Right atrium auricular region (tissue), 2 donors: ENCODE measurements at places on chromosomes 4 and X. TPM values are rescaled to one million over a fixed set of nuclear protein-coding genes. Genes with fewer than 3 reads are reported as not detected.

GRCh38 chrX:38868321-38868720 is 67.1 kb downstream of the MID1IP1 start:
- H3K36me3 ChIP-seq: no peaks in the 10 kb centered on the region
- no peak for DNase-seq
- no peaks in the 10 kb centered on the region for H3K4me1 ChIP-seq
- H3K27ac ChIP-seq: peak overlapping the region; percentile 71
- no peak overlapping the region for H3K4me3 ChIP-seq

DNA sequence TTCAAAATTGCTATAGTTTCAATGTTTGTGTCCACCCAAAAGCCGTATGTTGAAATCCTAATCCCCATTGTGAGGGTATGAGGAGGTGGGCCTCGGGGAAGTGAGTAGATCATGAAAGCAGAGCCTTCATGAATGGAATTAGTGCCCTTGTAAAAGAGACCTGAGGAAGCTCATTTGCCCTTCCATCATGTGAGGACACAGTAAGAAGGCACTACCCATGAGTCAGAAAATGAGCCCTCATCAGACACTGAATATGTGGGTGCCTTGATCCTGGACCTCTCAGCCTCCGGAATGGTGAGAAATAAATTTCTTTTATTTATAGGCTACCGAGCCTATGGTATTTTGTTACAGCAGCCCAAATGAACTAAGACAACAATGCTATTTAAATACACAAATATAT is 57.7 kb upstream of the EFHC2 start:
- H3K4me3 ChIP-seq: no peak overlapping the region
- no peaks in the 10 kb centered on the region for H3K27me3 ChIP-seq
- H3K36me3 ChIP-seq: no peaks in the 10 kb centered on the region
- no peaks in the 10 kb centered on the region for H3K4me1 ChIP-seq

GRCh38 chr4:175745329-175745728 is 66.7 kb downstream of the GPM6A start:
- H3K4me3 ChIP-seq: no peak overlapping the region
- no peaks in the 10 kb centered on the region for H3K27me3 ChIP-seq
- H3K27ac ChIP-seq: no peak overlapping the region
- H3K36me3 ChIP-seq: no peaks in the 10 kb centered on the region
- no peaks in the 10 kb centered on the region for H3K4me1 ChIP-seq

DNA sequence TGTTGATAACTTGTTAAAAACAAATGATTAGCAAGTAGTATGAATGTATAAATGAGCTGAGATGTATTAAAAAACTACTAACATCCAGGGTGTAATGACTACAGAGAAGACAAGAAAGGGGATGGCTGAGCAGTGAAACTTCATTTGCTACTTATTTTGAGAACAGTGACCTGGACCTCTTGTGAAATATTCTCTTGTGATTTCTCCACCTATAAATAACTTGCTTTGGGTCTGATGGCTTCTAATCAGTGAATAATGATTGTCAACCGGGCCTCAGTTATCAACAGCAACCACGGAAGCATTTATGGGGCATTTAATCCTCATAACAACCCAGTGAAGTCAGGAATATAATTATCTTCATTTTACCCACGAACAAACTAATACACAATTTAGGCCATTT is 154.2 kb upstream of the HAND2 start:
- no peaks in the 10 kb centered on the region for H3K27me3 ChIP-seq
- no peak for DNase-seq
- peak overlapping the region; percentile 88 for H3K27ac ChIP-seq
- H3K36me3 ChIP-seq: no peaks in the 10 kb centered on the region
- H3K4me1 ChIP-seq: no peaks in the 10 kb centered on the region
- no peak overlapping the region for H3K4me3 ChIP-seq

DNA sequence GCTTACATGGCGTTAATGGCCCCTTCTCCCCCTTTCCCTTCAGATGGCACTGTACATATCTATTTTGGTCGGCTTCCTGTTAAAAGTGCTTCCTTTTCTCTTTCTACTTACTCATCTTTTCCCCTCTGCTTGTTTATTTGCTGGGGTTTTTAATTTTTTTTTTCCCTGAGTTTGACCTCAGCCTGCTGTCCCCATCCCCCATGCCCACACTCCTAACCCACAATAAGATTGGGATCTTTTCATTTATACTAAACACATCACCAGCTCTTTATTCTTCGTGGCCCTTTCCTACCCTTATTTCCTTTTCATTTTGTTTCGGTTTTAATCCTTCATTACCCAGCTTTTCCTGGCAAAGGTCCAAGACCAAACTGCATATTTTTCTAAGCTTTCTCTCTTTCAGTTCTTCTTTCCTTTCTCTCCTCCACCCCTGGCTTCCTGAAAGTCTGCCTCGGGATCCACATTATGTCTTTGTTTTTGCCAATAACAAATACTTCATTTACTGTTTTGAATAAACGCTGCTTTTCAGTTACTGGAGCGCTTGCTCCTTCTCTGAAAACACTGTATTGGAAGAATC is 152.0 kb upstream of the USP9X start:
- peak overlapping the region; percentile 2 for H3K4me3 ChIP-seq
- H3K36me3 ChIP-seq: no peaks in the 10 kb centered on the region
- no peaks in the 10 kb centered on the region for H3K4me1 ChIP-seq
- H3K27me3 ChIP-seq: no peaks in the 10 kb centered on the region
- DNase-seq: no peak
- H3K27ac ChIP-seq: peak overlapping the region; percentile 33

DNA sequence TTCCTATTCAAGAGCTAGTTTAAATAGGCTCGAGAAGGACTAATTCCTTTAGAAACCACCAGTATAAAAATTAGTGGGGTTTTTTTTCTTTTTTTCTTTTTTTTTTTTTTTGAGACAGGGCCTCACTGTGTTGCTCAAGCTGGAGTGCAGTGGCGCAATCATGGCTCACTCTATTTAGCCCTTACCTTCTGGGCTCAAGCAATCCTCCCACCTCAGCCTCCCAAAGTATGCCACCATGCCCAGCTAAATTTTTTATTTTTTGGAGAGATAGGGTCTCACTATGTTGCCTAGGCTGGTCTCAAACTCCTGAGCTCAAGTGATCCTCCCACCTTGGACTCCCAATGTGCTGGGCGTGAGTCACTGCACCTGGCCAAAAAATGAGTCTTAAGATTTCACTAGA is 52.8 kb downstream of the APOO start:
- no peak overlapping the region for H3K27ac ChIP-seq
- no peaks in the 10 kb centered on the region for H3K4me1 ChIP-seq
- H3K4me3 ChIP-seq: no peak overlapping the region
- no peak for DNase-seq
- H3K36me3 ChIP-seq: no peaks in the 10 kb centered on the region

- H3K36me3 ChIP-seq: no peaks in the 10 kb centered on the region
- peak overlapping the region; percentile 33 for H3K27ac ChIP-seq
- H3K4me3 ChIP-seq: no peak overlapping the region
- H3K27me3 ChIP-seq: no peaks in the 10 kb centered on the region
- DNase-seq: no peak
Measured at GRCh38 chrX:47595716-47596251, 13.5 kb downstream of the TIMP1 start.

GRCh38 chr4:87260477-87260876 is 40.1 kb upstream of the KLHL8 start:
- no peaks in the 10 kb centered on the region for H3K36me3 ChIP-seq
- no peaks in the 10 kb centered on the region for H3K27me3 ChIP-seq
- H3K4me1 ChIP-seq: no peaks in the 10 kb centered on the region
- H3K27ac ChIP-seq: no peak overlapping the region
- H3K4me3 ChIP-seq: no peak overlapping the region
- DNase-seq: no peak

DNA sequence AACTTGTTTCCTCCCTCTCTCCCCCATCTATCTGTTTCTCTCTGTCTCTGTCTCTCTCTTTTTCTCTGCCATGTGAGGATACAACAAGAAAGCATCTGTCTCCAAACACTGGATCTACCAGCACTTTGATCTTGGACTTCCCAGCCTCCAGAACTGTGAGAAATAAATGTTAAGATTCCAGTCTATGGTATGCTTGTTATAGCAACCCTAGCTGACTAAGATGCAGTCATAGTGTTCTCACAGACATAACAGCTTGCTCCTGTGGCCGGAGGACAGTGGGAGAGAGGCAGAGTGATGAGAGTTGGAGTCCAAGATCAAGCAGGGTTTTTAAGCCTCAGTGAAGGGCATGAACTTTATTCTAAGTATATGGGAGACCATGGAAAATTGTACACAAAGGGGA is 8.8 kb upstream of the NKX3-2 start:
- no peaks in the 10 kb centered on the region for H3K36me3 ChIP-seq
- H3K4me3 ChIP-seq: no peak overlapping the region
- peaks cover 20% of the 10 kb centered on the region for H3K27me3 ChIP-seq
- no peak overlapping the region for H3K27ac ChIP-seq
- no peaks in the 10 kb centered on the region for H3K4me1 ChIP-seq
- no peak for DNase-seq

GRCh38 chr4:166972071-166972470 is 262.2 kb downstream of the SPOCK3 start:
- no peak overlapping the region for H3K27ac ChIP-seq
- H3K36me3 ChIP-seq: no peaks in the 10 kb centered on the region
- H3K27me3 ChIP-seq: no peaks in the 10 kb centered on the region
- no peaks in the 10 kb centered on the region for H3K4me1 ChIP-seq
- H3K4me3 ChIP-seq: no peak overlapping the region

- H3K4me1 ChIP-seq: no peaks in the 10 kb centered on the region
- no peaks in the 10 kb centered on the region for H3K36me3 ChIP-seq
- H3K4me3 ChIP-seq: no peak overlapping the region
- no peaks in the 10 kb centered on the region for H3K27me3 ChIP-seq
- H3K27ac ChIP-seq: no peak overlapping the region
Measured at GRCh38 chrX:95678679-95679078, 1006.0 kb upstream of the DIAPH2 start.

- no peak overlapping the region for H3K27ac ChIP-seq
- no peak overlapping the region for H3K4me3 ChIP-seq
- no peak for DNase-seq
- no peaks in the 10 kb centered on the region for H3K27me3 ChIP-seq
- no peaks in the 10 kb centered on the region for H3K4me1 ChIP-seq
Measured at GRCh38 chr4:147198411-147199051, 252.9 kb upstream of the TTC29 start.

DNA sequence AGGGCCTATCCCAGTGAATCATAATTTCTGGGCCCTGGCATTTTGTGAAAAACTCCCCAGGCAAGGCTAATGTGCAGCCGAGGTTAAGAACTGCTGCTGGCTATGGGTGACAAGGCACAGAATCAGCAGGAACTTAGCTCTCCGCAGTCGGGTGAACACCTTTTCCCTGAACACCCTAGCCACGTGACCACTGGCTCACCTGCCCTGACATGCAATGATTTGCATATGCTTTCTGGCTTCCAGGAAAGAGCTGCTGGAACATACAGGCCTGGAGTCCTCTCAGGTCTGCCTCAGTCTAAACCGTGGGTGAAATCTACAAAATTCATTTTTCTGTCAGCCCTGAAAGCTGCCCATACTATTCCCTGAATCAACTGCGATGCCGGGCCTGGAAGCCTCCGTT is 56.6 kb downstream of the ZNF827 start:
- H3K4me3 ChIP-seq: no peak overlapping the region
- H3K27me3 ChIP-seq: no peaks in the 10 kb centered on the region
- H3K36me3 ChIP-seq: no peaks in the 10 kb centered on the region
- no peak overlapping the region for H3K27ac ChIP-seq
- peaks cover 40% of the 10 kb centered on the region for H3K4me1 ChIP-seq

DNA sequence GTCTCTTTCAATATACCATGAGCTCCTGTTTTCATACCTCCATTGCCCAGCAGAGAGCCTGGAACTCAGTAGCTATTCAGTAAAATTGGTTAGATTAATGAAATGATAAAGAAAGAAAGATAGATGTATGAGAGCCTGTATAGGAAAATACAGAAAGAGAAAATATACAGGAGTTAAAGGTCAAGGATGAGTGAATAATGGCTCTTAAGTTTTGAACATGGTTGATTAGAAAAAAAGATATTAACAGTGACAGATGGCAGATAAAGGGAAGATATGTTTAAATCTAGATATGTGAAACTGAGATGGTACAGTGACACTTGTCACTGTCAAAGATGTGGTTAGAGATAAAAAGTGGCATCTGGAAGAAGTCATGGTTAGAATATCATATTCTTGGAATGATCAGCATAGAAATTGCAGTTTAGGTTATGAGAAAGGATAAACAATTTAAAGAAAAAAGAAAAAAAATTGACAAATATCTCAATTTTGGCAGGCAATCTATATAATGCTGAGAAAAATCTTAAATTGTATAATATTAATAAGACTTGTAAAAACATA is 179.2 kb downstream of the TBCK start:
- H3K4me3 ChIP-seq: no peak overlapping the region
- no peak overlapping the region for H3K27ac ChIP-seq
- no peak for DNase-seq
- no peaks in the 10 kb centered on the region for H3K27me3 ChIP-seq
- H3K36me3 ChIP-seq: no peaks in the 10 kb centered on the region

DNA sequence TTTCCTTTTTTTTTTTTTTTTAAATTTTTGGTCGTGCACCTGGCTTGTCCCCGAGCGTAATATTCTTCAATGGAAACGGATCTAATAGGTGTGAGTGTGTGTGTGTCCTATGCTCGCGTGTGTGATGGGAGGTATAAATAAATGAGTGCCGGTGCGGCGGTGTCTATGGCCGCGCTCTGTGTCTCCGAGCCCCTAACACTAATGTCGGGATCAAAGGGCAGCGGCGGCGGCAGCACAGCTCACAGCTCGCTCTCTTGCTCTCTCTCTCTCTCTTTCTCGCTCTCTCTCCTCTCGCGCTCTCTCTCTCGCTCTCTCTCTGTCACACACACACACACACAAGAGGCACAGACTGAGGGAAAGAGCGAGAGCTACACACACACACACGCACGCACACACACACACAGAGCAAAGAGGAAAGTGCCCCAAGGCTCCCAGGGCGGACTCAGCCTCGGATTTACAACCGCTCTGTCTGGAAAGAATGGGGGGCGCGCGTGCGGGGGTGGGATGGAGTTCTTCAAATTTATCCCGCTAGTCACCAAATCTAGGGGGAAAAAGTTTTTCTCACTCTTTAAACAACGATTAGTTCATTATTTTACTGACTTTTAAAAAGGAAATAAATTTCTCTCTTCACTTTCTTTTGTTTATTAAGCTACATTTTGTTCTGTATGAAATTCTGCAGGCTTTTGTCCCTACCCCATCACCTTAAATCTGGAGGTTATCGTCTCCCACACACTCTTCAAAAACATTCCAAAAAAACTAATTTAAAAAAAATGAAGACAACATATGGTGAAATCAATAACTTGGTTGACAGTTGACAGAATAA is at the start of gene ZNF827:
ZNF827 (minus strand) TSS at position 206 of the 823 bp plus-strand sequence. CDS start 416 bp downstream, outside the sequence.
- peak within 1 kb of the TSS; percentile 86 for H3K4me3 ChIP-seq
- peak within 1 kb of the TSS; percentile 96 for H3K27ac ChIP-seq
- no peak for DNase-seq
- H3K4me1 ChIP-seq: peaks cover 26% of the 10 kb centered on the region
- H3K36me3 ChIP-seq: no peaks in the 10 kb centered on the region

- H3K4me1 ChIP-seq: no peaks in the 10 kb centered on the region
- H3K27ac ChIP-seq: no peak within 1 kb of the TSS
- peaks cover 4% of the 10 kb centered on the region for H3K27me3 ChIP-seq
- no peaks in the 10 kb centered on the region for H3K36me3 ChIP-seq
- peak; percentile 13 for DNase-seq
Measured at GRCh38 chr4:6472387-6473263, at the start of gene PPP2R2C. TSS of gene PPP2R2C (minus strand) at chr4:6472614. CDS start at chr4:6472229, 385 bp downstream.

GRCh38 chr4:94472056-94472826 is 20.5 kb downstream of the PDLIM5 start:
- no peak for DNase-seq
- peaks cover 69% of the 10 kb centered on the region for H3K4me1 ChIP-seq
- H3K4me3 ChIP-seq: no peak overlapping the region
- H3K27ac ChIP-seq: peak overlapping the region; percentile 53
- H3K27me3 ChIP-seq: no peaks in the 10 kb centered on the region
- H3K36me3 ChIP-seq: peaks cover 7% of the 10 kb centered on the region

The ACE2 gene
- 15.2 TPM for total RNA-seq

The IL21 gene
- not detected for total RNA-seq

The SOWAHB gene
- total RNA-seq: not detected

The STAP1 gene
- not detected for total RNA-seq

The DCAF8L2 gene
- total RNA-seq: not detected

The SERPINA7 gene
- not detected for total RNA-seq
